Renal pelvis (tissue), 12 donors: ENCODE measurements at places on chromosomes 11 and 22. TPM values are rescaled to one million over a fixed set of nuclear protein-coding genes. Genes with fewer than 3 reads are reported as not detected.

Gene ENTHD1
- polyA plus RNA-seq, result not detected

DNA sequence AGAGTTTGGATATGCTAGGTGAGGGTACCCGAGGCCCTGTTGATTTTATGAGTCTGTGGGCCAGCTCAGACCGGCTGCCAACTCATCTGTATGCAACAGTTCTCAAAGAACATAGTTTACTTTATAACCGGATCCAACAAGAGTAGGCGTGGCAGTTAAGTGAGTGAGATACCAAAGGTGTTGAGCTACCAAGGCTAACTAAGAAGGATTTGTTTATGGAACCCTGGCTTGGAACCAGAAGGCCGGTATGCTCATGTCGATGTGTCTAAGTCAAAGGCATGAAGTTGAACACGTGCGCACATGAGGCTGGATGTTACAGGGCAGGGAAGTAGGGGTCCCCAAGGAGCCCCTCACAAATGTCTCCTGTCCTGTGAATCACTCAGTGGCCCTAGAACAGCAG lies at the start of gene KCNJ1:
TSS of gene KCNJ1 (minus strand) at position 20 of the 400 bp plus-strand sequence. CDS start 27,053 bp downstream, outside the sequence.
- DNase-seq, result no peak

DNA sequence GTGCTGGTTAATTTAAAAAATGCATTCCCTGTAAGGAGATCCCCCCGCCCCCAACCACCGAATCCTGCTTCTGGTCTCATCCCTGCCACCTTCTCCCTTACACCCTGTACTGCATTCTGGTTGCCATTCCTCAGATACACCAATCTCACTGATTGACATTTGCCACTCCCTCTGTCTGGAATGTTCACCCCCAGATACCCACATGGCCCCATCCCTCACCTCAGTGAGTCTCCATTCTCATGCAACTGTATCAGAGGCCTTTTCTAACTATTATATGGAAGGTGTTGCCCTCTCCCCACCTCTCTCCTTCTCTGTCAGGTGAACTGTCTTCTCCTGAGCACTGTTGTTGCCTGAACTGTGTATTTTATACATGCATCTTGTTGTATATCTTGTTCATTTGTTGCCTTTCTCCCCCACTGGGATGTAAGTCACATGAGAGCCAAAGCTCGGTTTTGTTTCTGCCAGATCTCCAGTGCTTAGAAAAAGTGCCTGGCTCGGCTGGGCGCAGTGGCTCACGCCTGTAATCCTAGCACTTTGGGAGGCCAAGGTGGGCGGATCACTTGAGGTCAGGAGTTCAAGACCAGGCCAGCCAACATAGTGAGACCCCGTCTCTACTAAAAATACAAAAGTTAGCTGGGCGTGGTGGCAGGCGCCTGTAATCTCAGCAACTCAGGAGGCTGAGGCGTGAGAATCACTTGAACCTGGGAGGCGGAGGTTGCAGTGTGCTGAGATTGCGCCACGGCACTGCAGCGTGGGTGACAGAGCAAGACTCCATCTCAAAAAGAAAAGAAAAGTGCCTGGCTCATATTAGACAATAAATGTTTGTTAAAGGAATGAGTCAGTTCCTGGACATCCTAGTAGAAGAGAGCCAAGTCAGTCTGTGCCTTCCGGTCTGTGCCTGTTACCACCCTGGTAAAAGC lies 61.0 kb downstream of the TNRC6B start:
- no peak for DNase-seq

DNA sequence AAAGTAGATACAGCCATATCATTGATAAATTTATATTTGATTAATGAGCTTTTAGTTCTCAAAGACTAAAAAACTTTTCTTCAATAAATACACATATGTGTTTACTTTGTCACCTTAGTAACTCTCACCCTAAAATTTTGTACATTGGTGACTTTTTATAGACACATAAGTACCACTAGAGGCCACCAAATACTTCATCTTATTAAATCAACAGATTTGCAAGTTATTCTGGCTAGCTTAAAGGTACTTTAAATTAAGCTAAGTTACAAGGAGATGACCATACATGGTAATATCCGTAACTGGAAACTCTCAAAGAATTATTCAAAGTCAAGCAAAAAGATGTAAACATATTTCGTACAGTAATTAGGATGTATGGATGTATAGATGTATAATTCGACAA lies 112.2 kb downstream of the SBF2 start:
- DNase-seq, result peak; percentile 31

- peak; percentile 75 for DNase-seq
Observed at GRCh38 chr22:19986410-19987341, 29.9 kb downstream of the ARVCF start.

DNA sequence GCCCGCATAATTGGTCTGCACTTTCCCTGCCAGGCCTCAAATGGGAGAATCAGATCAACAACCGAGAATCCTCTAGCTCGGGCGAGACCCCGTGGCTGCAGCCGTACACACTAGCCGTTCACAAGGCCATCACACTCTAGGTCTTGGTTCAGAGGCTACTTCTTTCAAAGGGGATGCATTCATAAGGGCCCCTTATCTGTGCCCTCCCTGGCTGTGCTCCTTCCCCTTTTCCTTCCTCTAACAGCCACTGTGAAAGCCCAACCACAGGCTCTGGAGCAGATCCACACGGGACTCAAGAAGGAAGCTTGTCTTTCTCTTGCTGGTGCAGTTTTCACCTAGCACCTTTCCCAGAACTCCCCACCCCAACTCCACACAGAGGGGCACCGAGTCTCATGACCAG lies 24.5 kb downstream of the SMIM38 start:
- no peak for DNase-seq

DNA sequence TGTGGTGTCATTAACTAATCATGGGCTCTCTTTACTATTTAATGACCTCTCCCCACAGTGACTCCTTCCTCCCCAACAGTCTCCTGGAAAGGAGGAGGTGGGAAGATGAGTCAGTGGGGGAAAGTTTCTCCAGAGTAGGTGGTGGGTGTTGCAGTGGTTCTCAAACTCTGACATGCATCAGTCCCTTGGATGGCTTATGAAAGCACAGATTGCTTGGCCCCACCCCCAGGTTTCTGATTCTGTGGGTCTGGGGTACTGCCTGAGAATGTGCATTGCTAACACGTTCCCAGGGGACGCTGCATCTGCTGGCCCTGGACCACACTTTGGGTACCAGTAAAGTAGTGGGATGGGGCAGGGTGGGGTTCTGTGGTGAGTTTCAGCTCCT lies 9.8 kb downstream of the CD82 start:
- no peak for DNase-seq
